Bone marrow (tissue), 2 donors: ENCODE measurements at places on chromosomes 2 and 18.

DNA sequence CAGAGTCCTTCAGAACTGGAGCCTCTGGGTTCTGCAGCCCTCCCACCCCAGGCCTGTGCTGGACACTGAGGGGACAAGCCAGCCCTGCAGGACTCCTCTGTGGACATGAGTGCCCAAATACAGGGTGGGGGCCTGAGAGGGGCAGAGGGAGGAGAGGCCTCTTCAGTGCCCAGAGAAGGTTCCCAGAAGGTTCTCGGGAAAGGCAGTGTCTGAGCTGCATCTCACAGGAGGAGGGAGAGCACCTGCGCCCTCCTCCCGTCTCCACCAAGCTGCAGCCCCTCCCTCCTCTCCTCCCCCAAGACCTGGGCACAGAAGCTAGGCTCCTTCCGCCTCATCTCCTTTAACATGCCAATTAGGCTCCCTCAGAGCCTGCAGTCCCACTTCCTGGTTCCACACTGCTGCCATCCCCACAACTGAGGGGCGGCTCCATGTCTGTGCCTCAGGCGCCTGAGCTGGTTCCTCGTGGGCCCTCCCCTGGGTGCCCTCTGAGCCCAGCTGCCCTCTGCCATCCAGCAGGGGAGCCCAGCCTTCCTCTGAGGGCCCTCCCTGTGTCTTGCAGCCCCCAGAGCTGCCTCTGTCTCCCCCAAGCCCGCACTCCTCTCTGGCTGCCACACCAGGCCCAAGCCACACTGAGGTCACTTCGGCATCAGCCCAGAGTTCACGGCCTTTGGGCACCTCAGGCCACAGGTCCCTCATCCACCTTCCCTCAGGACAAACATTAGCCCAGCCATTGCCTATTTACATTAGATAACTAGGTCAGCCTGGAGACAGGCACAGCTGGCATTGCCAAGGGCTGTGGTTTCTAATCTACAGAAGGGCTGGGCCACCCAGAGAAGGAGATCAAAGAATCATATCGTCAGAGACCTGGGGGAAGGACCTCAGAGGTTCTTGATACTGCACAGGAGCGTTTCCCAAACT lies 28.9 kb downstream of the KCNK3 start:
- no peak for DNase-seq

DNA sequence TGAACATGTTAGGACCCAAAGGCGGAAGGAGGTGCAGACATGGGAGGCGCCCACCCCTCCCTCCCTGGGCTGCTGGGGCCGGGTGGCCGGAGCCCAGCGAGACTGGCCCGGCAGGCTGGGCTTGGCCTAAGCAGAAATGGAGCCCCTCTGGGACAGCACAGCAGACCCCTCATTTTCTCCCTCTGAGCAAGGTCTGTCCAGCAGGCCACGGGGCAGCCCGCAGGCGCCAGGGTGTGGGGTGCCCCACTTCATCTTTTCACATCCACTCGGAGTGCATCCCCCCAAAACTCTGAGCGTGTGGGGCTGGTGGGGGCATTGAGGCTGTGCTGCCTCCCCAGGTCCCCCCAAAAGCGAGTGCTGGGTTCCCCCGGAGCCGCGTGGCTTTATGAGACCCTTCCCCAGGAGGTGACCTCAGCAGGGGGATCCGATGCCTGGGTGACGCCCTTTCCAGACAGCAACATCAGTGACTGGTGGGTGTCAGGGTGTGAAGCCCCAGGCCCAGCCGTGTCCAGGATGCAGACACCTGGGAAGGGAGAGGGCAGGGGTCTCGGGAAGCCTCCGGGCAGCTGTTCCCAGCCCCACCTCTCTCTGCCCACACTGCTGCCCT lies 36.7 kb upstream of the GPC1 start:
- no peak for DNase-seq

DNA sequence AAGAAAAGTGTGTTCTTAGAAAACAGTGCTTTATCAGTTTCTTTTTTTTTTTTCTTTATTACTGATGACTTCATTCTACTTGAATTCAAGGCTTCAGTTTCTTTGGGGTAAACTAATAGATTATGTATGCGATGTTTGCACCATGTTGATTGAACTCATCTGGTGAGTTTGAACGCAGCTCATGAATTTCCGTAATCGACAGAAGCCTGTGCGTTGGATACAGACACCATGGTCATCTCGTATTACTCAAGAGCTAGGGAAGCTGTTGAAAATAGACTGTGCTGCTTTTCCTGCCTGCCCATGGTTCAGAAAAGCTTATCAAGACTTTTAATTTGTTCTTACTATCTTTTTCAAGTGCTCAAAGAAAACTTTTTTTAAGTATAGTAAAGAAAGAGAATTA lies 185.5 kb upstream of the NRP2 start:
- DNase-seq, result no peak

DNA sequence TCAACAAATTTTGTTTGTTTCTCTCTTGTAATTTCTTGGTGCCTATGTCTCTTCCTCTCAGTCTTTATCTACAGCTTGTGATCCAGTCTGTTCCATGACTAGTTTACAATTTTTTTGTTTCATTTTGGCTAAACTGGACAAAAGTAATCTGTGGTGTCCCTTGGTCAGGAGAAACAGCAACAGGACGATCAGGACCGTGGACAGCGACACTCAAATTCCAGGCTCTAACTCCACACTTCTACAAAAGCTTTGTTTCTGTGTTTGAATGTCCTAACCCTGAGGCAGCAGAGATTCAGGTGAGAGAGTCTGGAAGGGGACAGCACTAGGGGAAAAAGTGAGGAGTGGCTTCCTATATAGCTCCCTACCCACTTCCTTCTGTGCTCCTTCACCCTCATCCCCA lies 593.3 kb upstream of the FANCL start:
- DNase-seq, result no peak

DNA sequence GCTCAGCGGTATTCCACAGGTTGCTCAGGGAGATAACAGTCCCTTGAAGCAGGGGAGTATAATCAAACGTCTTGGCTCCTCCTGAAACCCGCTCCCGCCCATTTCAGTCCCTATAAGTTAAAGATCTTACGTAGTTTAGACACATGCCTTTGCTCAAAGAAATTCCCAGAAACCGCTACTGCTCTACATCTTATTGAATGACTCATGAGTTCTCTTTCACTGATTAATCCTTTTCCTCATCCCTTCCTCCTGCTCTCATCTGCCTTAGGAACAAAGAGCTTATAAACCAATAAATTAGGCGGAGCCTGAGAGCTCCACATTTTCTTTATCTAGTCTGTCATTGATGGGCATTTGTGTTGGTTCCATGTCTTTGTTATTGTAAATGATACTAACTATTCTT lies 4.2 kb upstream of the SERPINB4 start:
- DNase-seq, result no peak

DNA sequence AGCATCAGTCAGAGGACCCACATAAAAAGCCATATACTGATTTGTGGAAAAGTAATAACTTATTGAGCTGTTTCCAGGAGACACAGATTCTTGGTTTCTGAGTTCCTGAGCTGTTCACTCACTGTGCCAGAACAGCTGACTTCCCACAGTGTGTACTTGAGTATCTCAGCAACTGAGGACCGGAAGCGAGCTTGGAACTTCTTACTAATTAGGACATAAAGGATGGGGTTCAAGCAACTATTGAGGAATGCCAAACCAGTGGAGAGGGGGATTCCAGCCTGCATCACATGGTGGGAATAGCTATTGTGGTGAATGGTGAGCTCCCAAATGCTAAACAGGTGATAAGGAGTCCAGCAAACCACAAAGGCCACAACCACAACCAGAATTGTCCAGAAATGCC lies 16.4 kb downstream of the EEF1B2 start:
- DNase-seq, result no peak

GRCh38 chr2:16324544-16324937 lies 341.1 kb downstream of the CYRIA start:
- no peak for DNase-seq

- DNase-seq, result no peak
These were observed 93.9 kb downstream of the CTIF start for GRCh38 chr18:48632676-48633257.

DNA sequence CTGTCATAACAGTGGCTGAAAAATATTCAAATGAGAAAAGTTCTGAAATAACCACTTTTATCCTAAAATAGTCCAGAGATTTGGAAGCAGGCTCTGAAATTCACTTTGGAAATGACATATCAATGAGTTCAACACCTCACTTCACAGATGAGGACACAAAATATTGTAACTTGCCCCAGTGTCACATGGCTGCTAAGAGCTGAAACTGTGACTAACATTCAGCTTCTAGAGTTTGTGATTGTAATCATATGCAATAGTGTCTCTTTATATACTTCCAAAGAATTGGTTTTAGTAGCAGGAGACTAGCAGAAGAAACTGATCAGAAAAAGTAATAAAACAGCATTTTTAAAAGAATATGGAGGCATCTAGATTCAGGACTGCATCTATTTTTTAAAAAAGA lies 52.1 kb downstream of the SFT2D3 start:
- DNase-seq, result no peak

- no peak for DNase-seq
These were observed 12.0 kb downstream of the SLC38A11 start for GRCh38 chr2:164943289-164943688.

DNA sequence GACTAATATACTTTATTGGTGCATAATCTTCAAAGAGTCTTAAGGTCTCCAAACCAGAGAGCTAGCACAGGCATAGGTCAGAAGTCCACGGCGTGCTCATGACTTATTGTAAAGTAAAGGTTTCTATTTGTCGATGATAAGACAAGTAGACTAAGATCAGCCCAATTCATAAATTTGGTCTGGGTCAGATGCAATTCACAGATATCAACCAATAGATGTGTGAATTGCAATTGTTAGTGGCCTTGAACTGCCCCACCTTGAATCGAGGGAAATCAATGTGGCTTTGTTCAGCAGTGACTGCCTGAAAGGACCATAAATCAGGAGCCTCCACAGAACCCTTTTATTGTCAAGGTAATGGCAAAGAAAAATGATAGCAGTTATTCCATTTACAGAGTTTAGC lies 39.1 kb upstream of the CPS1 start:
- DNase-seq, result no peak

GRCh38 chr18:68152770-68153169 lies 562.1 kb downstream of the TMX3 start:
- no peak for DNase-seq

DNA sequence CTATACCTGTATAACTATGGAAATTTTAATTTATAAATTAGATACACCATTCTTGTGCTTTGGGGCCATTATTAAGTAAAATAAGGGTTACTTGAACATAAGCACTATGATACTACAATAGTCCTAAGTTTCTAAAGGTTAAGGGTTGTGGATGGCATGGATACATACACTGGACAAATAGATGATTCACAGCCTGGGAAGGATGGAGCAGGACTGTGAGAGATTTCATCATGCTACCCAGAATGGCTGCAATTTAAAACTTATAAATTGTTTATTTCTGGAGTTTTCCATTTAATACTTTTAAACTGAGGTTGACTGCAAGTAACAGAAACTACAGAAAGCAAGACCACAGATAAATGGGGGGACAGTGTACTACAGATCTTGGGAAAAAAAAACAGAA lies 295.8 kb upstream of the ZNF804A start:
- no peak for DNase-seq

GRCh38 chr2:163417596-163418337 lies 318.0 kb downstream of the FIGN start:
- DNase-seq, result no peak

DNA sequence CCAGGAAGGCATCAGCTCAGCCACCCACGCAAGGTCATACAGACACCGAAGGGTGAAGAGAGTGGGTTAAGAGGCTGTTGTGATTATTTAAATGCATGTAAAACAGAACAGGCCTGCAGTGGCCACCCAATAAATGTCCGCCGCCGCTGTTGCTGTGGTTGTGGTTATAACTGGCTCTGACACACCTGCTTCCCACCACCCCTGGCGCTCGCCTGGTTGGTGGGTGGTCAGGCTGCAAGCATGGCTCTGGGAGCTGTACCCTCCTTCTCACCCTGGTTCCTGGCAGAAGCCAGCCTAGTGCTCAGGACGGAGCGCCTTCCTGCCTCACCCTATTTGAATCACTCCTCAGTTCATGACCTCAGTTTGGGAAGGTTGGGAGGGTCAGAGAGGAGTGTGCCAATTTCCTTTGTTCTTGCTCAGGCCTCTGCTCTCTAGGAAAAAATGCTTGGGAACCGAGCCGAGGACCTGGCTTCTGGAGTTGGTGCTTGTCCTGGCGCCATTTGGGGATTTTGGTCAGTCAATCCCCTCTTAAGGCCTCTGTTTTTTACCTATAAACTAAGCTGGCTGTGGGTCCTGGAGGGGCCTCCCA lies 5.3 kb upstream of the CRYBA2 start:
- no peak for DNase-seq

DNA sequence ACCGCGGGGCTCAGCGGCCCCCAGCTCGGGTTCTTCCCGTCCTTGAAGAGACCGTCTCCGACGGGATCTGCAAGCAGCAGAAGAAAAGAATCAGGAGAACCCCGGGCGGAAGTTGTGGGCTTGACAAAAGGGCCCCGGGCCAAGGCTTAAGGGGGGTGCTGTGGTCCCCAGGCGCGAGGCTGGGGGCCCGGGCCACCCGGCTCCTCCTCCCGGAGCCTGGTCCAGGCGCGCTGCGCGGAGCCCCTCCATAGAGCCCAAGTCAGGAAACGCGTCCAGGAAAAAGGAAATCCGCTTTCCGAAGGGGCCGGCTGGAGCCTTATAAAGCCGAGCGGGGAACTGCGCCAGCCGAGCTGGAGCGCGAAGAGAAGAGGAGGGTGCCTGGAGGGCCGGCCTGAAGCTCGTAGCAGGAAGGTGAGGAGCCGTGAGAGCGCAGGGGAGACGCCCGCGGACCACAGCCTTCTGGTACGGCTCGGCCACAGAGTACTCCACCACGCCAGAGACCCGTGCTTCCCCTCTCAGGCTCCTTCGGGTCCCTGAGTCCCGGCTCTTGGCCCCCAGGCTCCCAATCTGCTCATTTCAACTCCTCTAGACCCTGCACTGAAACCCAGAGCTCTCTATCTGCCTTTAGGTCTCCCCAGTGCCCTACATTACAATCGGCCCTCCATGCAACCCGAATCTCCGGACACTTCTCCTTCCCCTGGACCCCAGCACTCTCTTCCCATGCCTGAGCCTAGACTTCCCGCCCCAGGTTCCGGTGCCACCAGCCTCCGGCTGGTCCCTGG lies 554 bp downstream of the FEV start:
- no peak for DNase-seq

DNA sequence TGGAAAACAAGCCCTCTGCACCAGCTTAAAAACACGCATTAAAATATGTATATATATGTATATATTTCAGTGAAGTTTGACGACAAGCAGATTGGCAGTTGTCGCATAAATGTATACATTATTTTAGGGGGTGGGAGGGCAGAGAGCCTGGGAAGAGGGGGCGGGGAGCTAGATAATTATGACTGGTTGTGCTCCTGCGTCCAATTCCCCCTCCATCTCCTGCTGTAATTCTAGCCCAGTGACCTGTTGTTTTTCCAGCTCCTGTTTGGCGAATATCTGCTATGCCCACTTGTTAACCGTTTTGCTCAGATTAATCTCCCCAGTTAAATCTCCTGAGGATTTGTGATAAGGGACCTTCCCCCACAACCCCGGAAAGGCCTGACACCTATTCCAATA lies 656 bp downstream of the UNC80 start:
- no peak for DNase-seq

GRCh38 chr2:233481368-233482142 lies 85.0 kb downstream of the USP40 start:
- DNase-seq, result no peak

- no peak for DNase-seq
These were observed 10.1 kb downstream of the COL4A4 start for GRCh38 chr2:227153758-227154486.

- DNase-seq, result no peak
These were observed 375.7 kb downstream of the EIPR1 start for GRCh38 chr2:3001615-3002560.
